NCI-H2227 treated with DMSO at 0.1 percent for 48 hours (cell line): ENCODE measurements at places on chromosomes 1 and 21.

GRCh38 chr1:180228648-180229482 is 1.2 kb upstream of the LHX4 start:
- DNase-seq = peak; percentile 20

- DNase-seq = no peak
Measured at GRCh38 chr21:32184485-32184884, 94.4 kb downstream of the MIS18A start.

GRCh38 chr1:81179242-81179641 is 621.5 kb upstream of the ADGRL2 start:
- DNase-seq = no peak

DNA sequence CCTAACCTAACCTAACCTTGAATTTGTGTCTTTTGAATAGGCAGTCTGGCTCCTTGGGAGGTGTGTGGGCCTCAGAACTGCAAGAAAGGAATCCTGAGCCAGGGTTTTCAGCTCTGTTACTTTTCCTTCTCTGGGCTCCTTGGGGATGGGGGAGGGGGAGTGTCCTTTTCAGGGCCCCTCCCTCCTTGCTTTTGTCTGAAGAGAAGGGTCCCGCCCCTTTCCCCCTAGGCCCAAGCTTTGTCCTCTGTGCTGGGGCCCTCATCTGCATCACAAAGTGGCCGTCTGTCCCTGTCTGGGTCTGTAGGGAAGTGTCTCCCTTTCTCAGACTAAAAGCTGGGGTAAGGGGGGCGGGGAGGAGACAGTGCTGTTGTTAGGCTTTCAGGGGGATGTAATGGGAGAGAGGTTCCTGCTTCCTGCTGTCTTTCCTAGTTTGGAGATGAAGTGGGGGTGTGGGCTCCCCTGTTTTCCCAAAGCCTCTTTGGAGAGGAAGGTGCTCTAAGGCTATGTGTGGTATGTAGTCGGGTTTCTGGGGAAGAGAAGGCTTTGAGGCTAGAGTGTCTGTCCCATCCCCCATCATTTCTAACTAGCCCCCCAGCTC is 3.1 kb downstream of the AGO1 start:
- peak; percentile 47 for DNase-seq

DNA sequence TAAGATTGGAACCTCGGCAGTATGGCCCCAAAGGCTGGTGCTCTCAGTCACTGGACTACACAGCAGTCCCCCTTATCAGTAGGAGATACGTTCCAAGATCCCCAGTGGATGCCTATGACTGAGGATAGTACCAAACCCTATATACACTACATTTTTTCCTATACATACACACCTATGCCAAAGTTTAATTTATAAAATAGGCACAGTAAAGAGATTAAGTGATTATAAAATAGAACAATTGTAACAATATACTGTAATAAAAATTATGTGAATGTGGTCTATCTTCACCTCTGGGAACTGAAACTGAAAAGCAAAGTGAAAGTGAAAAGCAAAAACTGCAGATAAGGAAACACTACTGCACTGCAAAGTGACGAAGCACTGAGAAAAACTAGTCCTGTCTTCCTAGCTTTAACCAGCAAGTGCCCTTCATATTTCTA is 96.8 kb downstream of the INTS7 start:
- DNase-seq = no peak

GRCh38 chr1:68128820-68129219 is 78.4 kb upstream of the DIRAS3 start:
- no peak for DNase-seq

DNA sequence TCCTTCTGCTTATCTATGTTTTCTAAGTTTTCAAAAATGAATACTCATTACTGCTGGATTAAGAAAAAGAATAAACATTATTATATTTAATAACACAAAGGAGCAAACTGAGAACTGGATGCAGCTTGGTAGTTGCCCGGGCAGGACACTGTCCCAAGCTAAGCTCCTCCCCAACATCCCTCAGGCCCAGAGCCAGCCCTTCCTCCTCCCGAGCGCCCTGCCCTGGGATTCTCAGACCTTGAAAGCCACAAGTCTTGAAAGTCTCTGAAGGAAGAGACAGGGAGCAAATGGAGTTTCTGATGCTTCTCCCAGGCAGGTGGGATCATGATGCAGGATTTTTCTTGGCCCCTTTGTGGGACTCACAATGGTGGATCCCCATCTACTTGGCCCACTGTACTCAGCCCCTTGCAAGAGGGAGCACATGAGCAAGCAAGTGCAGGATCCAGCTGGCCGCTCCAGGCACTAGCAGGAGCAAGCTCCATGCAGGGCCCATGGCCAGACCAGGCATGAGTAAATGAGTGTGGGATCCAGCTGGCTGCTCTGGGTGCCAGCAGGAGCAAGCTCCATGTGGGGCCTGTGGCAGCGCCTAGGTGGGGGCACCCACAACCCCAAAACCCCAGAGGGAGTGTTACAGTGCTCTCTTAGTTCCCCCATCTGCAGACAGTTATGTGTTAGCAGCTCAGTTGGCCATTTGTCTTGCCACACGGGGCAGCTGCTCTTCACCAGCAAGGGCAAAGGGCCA is 32.1 kb upstream of the RAB4A start:
- no peak for DNase-seq

DNA sequence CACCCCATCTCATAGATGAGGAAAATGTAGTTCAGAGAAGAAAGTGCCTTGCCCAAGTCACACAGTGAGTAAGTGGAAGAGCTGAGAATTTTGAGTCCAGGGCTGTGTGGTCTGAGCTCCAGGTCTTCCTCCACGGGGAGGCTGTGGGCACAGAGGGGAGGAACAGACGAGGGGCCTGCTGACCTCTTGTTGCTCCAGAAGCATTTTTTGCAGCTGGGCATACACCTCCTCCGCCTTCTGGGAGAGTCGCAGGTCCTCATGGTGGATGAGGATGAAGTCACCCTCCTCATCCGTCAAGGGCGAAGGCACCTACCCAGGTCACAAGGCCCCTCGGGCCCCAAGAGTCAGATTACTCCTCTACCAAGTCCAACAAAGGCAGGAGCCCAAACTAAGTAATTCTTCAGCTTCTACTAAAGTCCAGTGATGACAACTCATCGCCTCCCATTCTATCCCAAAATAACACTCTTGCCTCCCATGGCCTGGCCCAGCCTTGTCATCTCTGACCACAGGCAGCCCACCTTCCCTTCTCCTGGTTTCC is 9.1 kb downstream of the CC2D1B start:
- DNase-seq = no peak

DNA sequence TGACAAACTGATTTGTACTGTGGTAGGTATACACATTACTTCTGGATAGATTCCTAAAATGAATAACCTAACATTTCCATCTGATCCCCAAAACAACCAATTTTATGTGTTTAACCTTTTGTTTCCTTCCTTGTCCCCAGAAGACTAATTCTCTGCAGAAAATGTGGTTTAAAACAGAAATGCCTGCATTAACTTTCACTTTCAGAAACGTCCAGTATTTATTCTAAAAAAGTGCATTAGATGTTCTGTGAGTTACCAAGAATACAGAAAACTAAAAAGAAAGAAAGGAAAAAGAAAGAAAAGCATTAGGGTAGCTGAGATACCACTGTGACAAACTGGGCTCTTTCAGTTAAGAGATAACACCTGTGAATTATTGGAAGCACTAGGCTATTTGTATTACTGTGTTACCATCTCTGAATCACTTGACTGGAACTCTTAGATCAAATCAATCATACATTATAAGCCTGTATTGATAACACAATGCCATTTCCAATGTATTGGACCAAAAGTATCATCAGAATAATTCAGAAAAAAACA is 177.7 kb downstream of the NCAM2 start:
- peak; percentile 67 for DNase-seq

DNA sequence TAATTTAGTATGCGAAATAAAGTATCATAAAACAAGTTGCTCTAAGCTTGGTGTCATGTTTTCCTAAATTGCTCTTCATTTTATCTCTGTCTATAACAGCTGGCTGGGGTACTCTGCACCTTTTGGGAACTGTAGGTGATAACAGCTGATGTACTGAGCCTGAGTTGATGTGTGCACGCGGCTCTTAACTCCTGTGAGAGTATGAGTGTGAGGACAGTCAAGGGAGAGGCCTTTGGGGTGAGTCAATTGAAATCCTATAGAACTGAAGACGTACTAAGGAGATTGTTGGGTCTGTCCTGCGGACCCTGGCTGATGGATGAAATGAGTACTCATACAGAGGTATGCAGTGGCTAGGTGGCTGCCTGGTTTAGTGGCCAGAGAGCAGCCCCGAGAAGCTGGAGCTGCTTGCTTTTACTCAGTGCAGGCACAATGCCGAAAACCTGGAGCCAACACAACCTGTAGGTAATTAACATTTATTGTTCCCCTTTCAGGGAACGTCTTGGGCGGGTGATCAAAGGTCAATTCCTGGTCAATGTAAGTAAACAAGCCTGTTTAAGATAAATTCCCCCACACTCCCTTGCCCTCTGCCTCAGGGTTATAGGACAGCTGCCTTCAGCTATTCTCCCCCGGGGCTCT is 188.5 kb downstream of the PRDM2 start:
- DNase-seq = no peak

- no peak for DNase-seq
Measured at GRCh38 chr1:164592634-164593033, 33.6 kb downstream of the PBX1 start.

DNA sequence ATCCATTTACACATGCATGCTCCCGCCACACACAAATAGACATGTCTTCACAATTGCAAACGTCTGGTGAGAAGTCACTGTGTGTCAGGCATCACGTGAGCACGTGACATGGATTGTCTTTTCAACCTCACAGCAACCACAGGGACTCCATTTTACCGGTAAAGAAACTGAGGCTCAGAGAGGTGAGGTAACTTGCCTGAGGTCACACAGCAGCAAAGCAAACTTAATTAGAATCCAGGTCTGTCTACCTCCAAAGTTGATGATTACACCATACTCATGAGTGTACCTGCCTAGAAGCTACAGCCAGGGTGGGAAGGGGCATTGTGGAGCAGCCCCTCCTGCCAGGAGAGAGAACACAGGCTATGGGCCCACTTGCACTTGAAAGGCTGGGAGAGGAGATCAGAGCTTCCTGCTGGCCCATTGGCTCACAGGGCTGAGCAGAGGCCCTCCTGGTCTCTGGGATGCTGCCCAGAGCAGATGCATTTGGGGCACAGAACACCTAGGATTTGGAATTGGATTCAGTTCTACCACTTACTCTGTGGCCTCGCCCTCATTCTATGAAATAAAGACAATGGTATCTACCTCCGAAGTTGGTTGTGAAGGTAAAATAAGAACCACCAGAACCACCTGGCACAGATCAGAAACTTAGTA is 44.4 kb upstream of the SELENON start:
- DNase-seq = no peak

GRCh38 chr1:154809436-154810413 is 60.4 kb downstream of the KCNN3 start:
- no peak for DNase-seq

DNA sequence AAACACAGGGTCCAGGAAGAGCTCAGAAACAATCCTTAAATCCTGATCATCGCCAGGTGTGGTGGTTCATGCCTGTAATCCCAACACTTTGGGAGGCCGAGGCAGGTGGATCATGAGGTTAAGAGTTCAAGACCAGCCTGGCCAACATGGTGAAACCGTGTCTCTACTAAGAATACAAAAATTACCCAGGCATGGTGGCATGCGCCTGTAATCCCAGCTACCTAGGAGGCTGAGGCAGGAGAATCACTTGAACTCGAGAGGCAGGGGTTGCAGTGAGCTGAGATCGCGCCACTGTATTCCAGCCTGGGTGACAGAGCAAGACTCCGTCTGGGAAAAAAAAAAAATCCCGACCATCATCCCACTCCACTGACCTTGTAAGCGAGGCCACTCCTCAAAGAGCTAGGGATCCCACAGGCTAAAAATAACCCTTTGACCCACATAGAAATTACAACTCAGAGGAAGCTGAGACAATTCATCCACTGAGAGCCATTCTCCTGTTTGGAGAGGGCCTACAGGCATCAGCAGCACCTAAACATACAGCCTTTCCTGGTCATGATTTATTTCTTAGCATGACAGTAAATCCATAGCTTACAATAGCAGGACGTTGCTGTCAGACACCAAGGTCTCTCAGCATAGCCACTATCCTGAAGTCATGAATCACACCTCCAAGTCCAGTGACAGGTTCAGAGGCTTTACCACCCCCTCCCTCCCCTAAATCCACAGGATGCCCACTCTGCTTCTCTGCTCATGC is 66.7 kb downstream of the TGFBR3 start:
- DNase-seq = peak; percentile 71

GRCh38 chr1:157862114-157863070 is 20.8 kb upstream of the CD5L start:
- DNase-seq = no peak

DNA sequence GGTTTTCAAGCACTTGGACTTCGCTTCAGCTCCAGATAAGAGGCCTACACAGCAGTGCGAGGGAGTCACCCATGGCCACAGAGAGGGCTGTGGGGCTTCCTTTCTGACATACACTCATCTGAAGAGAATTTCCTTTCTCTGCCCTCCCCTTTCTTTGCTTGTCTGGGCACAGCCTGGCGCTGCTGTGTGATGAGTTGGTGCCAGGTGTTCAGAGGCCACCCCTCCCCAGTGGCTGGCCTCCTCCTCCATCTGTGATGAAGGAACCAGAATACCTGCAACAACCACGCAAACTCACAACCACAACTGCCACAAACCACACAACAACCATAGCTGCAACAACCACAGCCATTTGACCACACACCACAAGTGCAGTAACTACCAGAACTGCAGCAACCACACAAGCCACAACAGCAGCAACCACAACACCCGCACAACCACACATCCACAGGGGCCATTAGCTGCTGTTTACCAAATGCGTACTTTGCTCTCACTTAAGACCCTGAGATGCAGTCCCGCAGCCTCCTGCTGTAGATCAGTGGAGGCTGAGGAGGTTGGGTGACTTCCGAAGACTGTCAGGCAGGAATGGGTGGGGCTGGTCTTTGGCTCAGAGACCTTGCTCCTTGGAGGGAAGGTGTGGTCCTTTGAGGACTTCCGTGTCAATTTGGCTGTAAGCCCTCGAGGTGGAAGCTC is 71.1 kb downstream of the IER5 start:
- no peak for DNase-seq
